ENCODE measurements at places on chromosomes 1 and 21.

DNA sequence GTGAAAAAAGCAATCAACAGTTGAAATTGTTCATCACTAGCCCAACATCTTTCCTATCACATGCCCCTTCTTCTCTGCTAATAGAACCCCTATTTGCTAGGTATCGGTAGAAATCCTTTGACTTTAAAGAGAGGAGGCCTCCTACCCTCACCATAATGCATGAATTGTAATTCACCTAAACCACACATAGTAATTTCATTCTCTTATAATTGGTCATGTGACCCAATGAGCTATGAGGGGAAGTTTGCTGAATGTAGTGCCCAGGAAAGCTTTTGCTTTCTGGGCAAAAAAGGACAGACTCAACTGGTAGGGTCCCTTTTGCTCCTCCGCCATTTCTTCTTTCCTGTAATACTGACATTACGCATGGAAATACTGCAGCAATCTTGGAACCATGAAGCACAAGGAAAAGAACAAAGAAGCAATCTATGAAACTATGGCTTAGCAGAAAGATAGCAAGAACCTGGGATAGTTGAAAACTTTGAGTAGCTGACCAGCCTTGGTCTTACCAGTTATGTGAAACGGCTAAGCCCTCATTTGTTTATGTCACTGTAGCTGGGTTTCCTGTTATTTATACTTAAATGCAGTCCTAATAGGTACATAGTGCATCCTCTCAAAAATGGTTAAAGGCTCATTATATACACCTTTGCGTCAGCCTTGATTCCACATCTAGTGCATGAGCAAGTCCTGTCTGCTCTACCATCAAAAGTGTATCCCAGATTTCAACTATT lies 10.2 kb upstream of the CHI3L2 start:
- DNase-seq, result no peak

DNA sequence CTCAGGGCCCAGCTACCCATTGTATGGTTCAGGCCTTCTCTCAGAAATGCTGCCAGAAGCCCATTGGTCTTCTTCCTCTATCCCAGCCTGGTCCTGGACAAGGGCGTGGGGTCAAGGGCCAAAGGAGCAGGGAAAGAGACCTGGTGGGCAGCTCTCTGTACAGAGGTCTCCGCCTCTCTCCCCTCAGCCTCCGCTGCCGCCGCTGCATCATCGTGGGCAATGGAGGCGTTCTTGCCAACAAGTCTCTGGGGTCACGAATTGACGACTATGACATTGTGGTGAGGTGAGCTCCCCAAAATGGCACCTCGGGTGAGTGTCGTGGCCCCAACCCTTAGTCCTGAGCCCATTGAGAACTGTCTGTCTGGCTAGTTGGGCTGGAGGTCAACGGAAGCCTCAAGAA lies 34.6 kb upstream of the ARTN start:
- DNase-seq, result no peak

DNA sequence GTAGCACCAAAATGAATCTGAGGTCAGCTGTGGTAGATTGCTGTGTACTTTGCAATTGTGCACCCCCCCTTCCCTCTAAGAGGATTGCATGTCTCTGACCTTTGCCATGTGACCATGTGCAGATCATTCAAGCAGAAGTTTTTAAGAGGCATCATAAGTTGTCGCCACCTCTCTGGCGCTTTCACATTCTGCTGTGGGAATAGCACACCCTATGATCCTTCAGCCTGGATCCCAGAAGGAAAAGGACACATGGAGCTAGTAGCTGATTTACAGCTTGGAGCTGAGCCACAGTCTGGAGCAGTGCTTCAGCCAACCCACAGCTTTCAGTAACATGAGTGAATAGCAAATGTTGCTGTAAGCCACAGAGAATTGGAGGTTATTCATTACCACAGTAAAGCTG lies 158.5 kb downstream of the TSEN15 start:
- DNase-seq, result peak; percentile 45

DNA sequence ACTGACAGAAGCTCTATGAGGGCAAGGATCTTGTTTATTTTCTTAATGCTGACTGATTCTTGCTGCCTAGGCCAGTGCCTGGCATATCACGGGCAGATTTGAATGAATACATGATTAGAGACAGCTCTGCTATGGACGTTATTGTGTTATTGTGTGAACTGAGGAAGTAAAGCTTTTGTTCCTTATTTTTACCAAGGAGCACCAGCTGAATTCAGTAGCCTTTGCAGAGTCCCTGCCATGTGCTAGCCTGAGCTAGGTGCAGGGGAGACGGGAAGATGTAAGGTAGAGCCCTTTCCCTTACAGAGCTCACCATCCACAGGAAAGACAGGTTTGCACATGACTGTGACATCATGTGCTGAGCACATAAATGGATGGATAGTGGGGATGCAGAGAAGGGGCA lies 36.0 kb upstream of the SCMH1 start:
- DNase-seq, result no peak

GRCh38 chr1:246669659-246670058 lies 54.5 kb upstream of the SCCPDH start:
- DNase-seq, result no peak

DNA sequence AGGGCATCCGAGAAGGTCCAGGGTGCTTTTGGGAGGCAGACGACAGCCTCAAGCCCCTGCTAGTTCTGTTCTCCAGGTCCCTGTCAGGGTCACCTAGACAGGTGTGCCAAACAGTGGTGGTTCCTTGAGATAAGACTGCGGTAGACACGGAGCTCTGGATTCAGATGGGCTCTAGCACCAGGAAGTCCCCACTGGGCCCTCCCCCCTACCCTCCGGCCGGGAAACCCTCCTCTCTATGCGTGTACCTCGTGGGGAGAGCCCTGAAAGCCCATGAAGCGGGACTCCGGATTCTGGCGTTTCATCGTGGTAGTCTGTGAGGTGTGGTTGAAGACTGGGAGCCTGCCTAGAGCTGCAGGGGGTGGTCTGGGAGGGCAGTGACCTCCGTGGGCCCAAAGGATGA lies 2.1 kb upstream of the KCNA2 start:
- no peak for DNase-seq

DNA sequence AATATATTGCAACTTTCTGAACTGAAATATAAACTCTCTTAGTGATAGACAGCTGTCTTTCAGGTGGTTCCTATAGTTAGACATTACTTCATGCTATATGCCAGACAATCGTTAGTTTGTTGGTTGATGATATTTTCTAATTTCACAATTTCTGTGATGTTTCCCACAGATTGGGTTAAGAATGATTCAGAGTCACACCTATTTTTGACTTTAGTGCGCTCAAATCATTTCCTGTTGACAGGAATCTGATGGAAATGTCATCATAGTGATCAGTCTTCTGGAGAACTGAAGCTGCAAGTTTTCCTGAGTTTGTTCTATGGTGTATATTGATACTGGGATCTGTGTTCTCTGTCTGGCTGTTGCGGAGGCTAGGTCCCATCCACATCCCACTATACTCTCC lies 119.7 kb downstream of the C1orf21 start:
- DNase-seq, result no peak

GRCh38 chr1:22096036-22096435 lies 43.5 kb downstream of the CDC42 start:
- no peak for DNase-seq

DNA sequence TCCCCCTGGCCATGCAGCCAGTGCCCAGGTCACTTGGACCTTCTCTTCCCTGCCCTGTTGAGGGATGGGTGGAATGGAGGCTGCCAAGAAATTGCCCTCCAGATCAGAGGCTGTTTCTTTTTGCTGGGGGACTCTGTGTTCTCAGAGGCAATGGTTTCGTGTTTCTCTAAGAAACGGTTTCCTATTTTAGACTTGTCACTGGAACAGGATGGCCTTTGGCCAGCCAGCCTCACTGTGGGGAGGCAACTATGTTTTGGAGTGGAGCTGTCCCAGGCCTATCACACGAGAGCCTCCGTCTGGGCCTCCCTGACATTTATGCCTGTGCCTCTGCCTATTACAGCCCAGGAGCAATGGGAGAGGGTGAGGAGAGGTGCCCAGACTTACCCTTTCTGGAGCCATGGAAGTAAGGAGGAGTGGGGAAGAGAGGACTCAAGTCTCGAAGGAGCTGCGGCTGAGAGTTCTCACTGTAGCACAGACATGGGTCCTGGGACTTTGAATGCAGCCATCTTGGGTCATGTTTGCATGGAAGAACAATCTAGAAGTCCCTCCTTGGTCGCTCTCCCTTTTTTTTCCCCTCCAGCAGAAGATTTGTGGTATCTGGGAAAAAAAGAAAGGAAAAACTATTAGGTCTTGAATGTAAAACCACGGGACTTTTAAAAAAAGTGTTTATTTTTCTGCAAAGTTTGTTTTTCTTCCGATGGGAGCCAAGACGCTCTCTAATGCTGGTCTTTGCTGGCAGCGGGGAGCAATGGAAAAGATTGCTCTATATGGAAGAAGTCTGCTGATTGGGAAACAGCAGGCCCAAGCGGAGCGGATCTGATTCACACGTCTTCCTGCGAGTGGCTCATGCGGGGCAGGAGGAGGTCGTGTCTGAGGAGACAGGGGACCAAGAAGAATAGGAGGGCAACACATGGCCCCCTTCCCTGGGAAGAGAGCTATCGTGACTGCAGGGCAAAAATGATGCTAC lies 219.2 kb downstream of the FOXD2 start:
- no peak for DNase-seq

DNA sequence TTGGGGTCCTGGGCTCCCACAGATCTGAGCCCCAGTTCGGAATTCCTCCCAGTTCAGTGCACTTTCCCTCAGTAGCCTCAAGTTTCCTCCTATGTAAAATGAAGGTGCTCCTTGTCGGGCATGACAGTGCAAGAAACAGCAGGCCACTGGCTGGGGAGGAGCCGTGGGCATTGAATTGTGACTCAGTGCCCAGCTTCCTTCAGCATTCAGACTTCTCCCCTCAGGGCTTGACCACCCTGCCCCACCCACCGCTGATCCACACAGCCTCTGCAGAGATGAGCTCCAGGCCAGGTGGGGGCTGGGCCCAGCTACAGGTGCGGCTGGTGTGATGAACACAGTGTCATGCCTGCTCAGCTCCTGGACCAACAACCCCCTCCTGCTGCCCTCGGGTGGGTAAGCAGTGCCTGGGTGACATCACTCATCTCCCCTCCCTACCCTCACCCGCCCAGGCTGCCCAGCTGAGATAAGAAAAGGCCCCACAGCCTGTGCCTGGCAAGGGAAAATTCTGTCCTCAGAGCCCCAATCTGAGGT lies 4.9 kb downstream of the MOB3C start:
- DNase-seq, result peak; percentile 78

DNA sequence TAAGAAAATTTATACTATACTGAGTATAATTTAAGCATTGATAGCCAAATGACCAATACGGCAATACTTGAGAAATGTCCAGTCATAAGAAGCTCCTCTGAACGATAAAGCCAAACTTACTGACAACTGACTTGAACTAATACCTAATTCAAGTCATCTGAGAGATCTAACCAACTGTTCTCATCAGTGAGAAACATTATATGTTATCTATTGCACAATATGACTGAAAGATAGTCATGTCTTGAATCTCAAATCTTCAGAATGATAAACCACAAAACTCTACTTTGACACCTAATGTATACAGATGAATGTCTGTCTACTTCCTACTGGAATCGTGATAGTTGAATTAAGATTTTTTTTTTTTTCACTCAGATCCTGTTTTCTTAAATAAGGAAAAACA lies 39.0 kb downstream of the APP start:
- no peak for DNase-seq

- DNase-seq, result peak; percentile 63
Observed at GRCh38 chr1:36239941-36240637, 15.8 kb downstream of the THRAP3 start.

GRCh38 chr1:99992044-99992722 lies 22.4 kb downstream of the SLC35A3 start:
- DNase-seq, result no peak

- peak; percentile 98 for DNase-seq
Observed at GRCh38 chr21:33801424-33802405, 113.9 kb downstream of the ATP5PO start.

GRCh38 chr1:198232940-198233675 lies 76.3 kb downstream of the NEK7 start:
- DNase-seq, result peak; percentile 70
